ENCODE measurements at places on chromosomes 12 and 14.

DNA sequence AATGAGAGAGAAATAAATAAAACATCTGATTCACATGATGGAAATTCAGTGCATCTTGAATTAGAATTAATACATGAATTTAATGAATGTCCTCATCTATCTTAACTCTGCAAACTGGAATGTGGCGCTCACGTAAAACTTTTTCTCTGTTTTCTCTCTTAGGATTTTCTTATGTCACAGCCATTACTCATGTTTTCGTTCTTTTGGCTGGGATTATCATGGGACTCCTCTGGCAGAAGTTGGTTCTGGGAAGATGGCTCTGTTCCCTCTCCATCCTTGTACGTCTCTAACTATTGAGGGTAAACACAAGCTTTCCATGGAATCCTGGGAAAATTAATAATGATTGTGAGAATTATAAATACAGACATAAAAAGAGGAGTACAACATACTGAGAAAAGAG is 5.0 kb downstream of the CLEC12B start:
- DNase-seq = no peak

DNA sequence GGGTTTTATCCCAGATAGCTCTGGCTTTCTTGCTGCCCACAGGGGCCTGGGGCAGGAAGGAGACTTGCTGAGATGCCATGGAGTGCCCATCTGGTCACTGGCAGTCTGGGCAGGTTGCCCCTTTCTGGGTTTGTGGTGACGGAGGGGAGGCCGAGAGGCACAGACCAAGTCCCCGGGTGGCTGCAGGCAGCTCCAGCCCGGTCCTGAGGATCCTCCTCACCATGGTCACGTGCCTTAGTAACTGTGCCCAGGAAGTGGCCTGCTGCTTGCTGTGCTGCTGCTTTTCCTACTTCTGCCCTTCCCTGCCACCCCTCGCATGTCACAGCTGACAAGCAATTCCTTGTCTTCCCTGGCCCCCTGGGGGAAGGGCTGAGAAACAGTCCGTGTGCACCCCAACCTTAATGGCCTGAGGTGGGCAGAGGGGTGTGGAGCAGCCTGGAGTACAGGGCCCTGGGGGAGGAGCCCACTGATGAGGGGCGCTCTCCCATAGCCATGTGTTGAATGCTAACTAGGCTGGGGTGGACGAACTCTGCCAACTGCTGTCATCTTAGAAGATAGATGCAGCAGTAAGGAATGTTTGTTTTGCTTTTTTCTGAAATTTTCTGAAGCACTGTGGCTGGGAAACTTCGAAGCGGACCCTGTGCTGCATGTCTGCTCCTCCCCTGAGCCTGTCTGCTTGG is 54.9 kb upstream of the SRSF5 start:
- DNase-seq = no peak

DNA sequence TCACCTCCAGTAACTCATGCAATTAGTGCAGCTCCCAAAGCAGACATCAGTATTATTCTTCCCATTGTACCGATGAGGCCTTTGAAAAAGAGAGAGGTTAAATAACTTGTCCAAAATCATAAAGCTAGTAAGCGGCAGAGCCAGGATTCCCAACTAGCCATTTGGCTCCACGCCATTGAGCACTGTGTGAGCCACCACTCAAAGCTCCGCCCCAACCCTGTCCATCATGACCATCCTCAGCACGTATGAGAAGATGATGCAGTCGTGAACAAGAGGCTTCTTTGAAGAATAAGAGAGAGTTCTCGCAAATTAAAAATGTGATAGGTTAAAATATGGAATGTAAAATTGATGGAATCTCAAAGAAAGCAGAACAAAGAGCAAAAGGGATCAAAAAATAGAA is 14.6 kb downstream of the CLMN start:
- no peak for DNase-seq

GRCh38 chr12:20367583-20368113 is 689 bp upstream of the PDE3A start:
- DNase-seq = no peak

DNA sequence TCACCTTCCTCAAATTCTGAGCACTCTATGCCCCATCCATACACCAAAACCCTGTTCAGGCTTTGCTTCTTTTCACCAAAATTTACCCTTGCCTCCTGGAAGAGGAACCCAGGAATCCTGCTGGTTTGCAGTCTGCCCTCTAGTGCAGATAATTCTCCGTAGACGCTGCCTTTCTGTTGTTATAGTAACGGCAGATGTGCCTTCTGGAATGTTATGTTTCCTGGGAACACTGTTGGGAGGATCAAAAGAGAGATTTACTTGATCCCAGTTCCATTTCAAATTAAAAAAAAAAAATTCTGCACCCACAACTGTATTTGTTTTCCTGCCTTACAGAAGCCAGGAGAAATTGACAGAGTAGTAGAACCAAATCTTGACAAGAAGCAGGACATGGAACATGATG is 104.2 kb upstream of the RMST start:
- no peak for DNase-seq
